ENCODE measurements at places on chromosomes 7 and 10.

DNA sequence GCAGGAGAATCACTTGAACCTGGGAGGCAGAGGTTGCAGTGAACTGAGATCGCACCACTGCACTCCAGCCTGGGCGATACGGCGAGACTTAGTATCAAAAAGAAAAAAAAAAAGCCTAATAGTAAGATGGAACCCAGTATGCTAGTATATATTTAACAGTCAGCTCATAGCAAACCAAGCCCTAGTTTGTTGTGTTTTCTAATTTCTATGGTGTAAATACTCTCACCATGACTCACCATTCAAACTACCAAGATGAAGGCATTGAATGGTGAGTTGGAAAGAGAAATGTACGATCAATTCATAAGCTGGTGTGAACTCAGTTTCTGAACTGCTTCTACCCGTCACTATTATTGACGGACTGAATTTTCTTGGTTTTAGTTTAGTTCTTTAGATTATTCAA, 173.7 kb upstream of the KAT6B start:
- no peak for DNase-seq

DNA sequence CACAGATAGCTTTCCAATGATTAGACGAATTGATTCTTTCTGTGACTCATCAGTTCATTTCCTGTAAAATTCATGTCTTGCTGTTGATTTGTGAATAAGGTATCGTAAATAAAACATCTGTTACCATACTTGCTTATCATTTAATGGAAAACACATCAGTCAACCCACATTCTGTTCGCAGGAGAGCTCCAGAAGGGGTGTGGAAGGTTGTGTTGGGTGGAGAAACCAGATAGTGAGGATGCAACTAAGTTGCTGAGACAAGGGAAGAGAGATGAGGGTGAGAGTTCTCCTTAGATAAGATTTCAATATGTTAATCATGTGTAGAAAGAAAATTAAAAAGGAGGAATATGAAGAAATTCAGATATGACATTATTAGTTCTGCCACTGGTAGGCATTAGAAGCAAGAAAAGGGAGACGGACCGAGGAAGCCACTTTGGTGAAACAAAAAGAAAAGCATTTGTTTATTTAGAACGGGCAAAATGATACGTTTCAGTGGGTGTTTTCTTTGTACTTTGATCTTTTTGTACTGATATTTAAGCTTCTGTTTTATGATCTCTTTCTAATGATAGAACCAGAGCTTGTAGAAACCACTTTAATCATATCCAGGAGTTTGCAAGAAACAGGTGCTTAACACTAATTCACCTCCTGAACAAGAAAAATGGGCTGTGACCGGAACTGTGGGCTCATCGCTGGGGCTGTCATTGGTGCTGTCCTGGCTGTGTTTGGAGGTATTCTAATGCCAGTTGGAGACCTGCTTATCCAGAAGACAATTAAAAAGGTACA, 7.8 kb downstream of the CD36 start:
- no peak for DNase-seq

- no peak for DNase-seq
These were observed 301.2 kb upstream of the MYO3A start for GRCh38 chr10:25632802-25633201.

GRCh38 chr10:124041675-124042445, 51.5 kb downstream of the CHST15 start:
- DNase-seq = no peak

All from fibroblast of skin of left quadriceps (primary cell).